ENCODE measurements at places on chromosomes 7 and 10. TPM values are rescaled to one million over a fixed set of nuclear protein-coding genes. Genes with fewer than 3 reads are reported as not detected.

- DNase-seq, result no peak
Measured at GRCh38 chr10:117362313-117362712, 12.9 kb downstream of the PDZD8 start.

Gene PTPN20
- 5.1 TPM for total RNA-seq

- DNase-seq, result no peak
Measured at GRCh38 chr10:130300608-130301020, 164.4 kb downstream of the GLRX3 start.

- DNase-seq, result no peak
Measured at GRCh38 chr10:14548970-14549369, 218.2 kb upstream of the FRMD4A start.

- DNase-seq, result no peak
Measured at GRCh38 chr7:107936312-107936711, 45.3 kb downstream of the DLD start.
